ENCODE measurements at places on chromosomes 3 and 15.
A peak's percentile ranks its signal among the peaks of the same experiment; 100 is the strongest.

- peak; percentile 13 for DNase-seq
Measured at GRCh38 chr3:125313060-125313635, 62.0 kb downstream of the ZNF148 start.

GRCh38 chr3:126432361-126433104, 37.8 kb downstream of the CFAP100 start:
- DNase-seq = no peak

DNA sequence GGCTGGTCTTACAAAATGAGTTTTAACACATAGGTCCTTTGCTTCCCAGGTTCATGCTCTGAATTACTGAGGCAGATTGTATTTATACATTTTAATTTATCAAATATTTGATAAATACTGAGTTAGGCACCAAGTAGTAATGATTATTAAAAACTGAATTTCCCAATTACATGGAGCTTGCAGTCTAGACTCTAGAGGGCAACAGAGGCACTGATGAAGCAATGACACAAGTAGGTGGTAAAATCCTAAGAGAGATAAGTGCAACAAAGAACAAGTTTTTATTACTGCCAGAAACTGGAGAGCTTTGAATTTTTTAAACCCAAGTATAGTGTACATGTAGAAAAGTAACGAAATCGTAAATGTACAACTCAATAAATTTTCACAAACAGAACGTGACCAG, 406.2 kb upstream of the RARB start:
- peak; percentile 26 for DNase-seq

DNA sequence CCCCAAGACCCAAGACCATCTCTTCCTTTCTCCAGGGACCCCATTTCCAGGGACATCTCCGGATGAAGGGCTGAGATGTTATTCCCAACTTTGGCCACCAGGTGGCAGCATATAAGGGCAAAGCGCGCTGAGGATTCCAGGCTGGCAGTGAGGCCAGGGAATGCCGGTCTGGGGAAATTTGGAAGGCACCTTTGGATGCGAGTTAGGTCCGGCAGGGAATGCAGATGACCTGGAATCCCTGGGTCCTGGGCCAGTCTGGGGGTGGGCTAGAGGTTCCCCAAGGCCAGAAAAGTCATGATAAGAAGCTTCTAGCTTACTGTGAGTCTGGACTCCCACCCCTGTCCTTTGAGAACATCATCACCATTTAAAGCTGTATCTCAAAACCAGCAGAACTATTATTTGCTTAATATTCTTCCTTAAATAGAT, 1.6 kb upstream of the CHST13 start:
- DNase-seq = peak; percentile 69

DNA sequence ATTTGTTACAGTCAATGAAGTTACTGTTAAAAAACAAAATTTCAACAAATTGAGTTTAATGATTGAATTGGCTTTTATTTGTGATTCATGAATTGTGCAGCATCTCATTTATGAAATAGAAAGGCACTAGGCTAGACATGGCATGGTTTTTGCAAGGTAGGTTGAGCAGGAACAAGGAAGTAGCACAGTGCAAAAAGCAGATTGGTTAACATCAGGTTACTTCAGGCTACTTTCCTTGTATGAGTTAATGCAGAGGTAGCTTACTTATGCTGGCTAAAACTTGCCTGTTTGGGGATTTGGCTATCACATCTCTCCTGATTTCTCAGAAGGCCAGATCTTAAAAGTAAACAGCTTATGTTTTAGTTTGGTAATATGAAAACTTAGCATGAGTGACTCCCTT, 23.0 kb upstream of the SV2B start:
- DNase-seq = no peak

DNA sequence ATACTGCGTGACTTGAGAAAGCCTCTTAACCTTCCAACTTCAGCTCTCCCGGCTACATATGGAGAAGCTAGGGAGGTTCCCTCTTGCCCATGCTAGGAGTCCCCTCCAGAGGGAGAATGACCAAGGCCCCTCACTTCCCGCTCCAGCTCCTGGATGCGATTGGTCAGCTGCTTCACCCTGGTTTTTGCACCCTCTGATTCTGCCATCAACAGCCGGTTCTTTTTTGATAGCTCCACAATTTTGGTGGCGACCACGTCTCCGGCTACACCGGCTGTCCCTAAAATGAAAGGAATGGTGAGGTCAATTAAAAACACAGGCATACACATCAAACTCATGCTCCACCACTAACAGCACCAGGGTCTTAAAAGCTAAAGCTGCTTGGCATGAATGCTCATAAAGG, 20.6 kb downstream of the CCDC13 start:
- DNase-seq = no peak

DNA sequence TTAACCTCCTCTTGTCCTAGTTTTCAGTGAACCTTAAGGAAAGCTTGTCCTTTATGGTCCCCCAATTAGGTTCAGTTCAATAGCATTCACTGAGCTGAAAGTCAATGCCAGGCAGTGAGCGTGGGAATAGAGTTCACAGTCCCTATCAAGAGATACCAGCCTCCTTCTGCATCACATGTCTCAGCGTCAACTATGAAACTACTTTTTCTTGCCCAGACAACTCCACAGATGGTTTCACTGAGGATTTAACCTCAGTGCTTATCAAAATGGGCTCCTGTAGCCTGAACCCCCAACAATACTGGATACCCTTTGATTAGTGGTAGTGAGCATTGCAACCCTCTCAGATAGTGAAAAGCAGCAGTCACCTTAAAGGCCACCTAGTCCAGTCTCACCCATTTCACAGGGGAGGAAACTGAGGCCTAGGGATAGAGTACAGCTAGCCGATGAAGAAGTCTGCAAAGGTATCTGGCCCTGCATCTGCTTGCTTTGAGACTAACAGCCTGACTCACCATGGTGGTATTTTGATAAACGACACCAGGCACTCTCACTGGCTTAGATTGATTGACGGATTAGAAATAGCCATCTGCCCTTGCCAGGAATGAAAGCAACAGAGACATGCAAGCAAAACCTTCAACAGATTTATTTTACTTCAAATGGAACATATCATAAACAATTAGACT, 1.6 kb upstream of the UBA3 start:
- DNase-seq = no peak

DNA sequence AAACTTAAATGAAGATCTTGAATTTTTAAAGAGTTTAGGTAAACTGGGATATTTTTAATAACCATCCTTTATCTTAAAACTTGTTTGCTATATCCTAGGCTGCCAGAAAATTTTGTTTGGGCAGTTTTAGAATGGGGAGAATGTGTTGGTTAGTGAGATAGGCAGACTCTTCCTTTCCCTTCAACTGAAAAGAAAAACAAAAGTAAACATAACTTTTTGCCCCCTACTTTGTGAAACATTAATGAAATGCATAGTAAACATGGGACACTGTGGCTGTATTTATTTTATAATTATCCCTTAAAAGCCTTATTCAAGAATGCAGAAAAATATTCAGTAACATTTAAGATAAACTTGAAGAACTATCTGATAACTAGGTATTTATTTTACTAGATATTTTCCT, 31.0 kb downstream of the SETD5 start:
- no peak for DNase-seq

DNA sequence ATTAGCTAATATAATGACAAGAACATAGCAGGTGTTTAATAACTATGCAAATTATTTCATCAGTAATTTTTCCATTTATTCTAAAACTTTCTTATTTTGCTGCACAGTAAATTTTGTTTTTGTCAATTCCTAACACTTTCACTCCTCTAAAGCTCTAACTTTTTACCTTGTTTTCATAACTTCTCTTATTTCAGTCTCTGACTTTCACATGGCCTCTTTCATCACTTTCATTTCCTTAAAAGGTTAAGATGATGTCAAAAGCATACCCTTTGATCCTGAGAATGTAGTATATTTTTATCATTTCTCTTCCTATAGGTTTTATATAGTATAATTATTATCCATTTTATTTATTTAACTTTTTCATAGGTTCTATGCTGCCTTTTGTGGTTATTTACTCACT, 1325.8 kb upstream of the ALCAM start:
- no peak for DNase-seq

- DNase-seq = no peak
Measured at GRCh38 chr3:13853978-13854296, 25.9 kb downstream of the WNT7A start.

DNA sequence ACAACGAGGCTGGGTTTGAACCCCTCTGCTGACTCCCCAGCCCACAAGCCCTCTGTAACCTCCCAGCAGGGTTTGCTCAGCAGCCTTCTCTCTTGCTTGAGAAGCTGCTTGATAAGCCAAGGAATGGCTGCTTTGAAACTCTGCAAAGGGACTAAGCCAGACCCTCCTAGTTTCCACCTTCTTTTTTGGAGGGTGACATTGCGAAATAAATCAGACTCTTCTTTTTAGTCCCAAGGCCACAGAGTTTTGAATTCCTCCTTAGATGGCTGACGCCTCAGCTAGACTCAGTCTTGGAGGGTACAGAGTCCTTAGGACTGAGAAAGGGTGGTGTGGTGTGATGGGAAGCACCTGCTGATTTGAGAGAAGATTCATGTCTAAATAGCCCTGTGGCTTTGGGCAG, 1.2 kb downstream of the TGM4 start:
- DNase-seq = no peak

DNA sequence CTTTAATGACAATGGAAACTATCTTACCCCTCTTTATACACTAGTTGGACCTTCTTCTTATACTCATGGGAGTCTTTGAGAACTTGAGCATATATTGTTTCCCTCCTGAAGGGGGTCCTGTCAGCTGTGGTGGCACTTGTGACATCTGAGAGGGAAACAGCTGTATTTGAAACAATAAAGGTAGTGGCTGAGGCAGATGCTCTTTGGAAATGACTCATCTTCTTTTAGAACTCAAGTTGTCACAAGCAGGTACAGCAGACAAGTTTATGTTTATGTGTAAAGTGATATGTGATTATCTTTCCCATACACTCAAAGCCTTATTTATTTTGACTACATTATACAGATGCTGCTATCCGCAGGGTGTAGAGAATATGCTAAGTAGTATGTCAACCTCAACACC, 220.0 kb upstream of the GRM7 start:
- DNase-seq = no peak

DNA sequence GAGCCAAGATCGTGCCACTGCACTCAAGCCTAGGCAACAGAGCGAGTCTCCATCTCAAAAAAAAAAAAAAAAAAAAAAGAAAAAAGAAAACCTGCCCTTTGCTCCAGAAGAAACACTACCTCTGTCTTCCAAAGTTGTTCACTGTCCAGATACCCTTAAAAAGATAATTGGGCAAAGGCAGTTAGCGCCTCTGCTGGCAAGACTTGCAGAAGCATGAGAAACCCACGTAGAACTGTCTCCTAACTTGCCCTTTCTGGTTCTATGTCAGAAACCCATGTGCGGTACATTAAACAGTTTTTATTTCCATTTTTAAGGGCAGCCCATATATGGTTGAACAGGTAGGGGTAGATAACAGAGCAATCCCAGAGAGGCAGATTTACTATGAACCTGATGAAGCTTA, 1026.4 kb downstream of the ROBO2 start:
- peak; percentile 49 for DNase-seq

GRCh38 chr3:151301787-151302186, 14.8 kb downstream of the GPR87 start:
- no peak for DNase-seq

DNA sequence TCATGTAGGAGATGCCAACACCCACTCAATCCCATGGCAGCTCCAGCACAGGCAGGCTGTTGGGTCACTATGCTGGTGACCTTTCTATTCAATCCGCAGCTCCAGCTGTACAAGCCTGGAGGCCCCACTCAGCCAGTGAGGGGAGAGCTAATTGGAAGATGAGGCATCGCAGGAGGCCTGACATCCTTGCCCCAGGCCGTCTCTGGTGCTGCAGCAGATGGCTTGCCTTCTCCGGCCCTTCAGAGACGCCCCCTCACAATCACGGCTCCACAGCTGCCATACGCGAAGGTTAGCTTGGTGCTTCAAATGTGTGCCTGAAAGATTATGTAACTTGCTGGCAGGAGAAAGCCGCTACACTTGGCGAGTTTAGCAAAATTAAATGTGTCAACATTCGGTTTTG, 104.2 kb upstream of the CLSTN2 start:
- DNase-seq = no peak

- peak; percentile 40 for DNase-seq
Measured at GRCh38 chr15:66007663-66008262, 138.5 kb downstream of the RAB11A start.

- DNase-seq = no peak
Measured at GRCh38 chr3:58340594-58341244, 8.0 kb downstream of the PXK start.

GRCh38 chr3:99637368-99638111, 854 bp upstream of the COL8A1 start:
- DNase-seq = no peak

- no peak for DNase-seq
Measured at GRCh38 chr15:72197041-72197459, 537 bp downstream of the GRAMD2A start.

GRCh38 chr15:36837246-36837645, 257.8 kb downstream of the CDIN1 start:
- DNase-seq = no peak

- DNase-seq = peak; percentile 32
Measured at GRCh38 chr15:48046813-48047438, 73.9 kb upstream of the SLC24A5 start.

GRCh38 chr3:49930922-49931321, 1.3 kb upstream of the MON1A start:
- peak; percentile 38 for DNase-seq

GRCh38 chr15:88833731-88834100, 30.5 kb downstream of the ACAN start:
- peak; percentile 76 for DNase-seq

DNA sequence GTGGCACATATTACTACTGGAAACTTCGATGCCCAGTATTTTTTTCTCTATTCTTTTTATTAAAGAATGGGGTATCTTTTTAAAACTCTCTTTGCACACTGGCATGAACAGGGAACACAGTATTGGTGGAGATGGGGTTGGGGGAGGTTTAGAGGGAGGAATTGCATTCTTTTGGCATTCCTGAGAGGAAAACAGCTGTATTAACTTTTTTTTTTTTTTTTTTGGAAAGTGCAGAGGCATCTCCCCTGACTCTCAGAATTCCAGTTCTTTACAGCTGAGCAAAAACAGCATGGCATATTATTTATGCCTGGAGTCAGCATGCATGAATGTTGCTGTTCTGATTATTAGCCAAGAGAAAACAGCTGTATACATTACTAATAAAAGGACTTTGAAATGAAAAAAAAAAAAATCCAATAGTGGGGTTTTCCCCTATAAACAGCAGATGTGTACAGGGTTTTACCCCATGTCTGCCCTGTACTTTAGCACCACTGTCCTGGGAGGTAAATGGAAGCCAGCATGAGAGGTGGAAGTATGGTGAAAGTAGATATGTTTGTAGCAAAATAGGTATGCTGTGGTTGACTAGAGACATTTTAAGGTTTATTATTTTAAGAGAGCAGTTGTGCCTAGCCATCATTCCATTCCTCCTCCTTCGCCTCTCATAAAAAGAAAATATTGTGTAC, 132.2 kb downstream of the FNDC3B start:
- no peak for DNase-seq

DNA sequence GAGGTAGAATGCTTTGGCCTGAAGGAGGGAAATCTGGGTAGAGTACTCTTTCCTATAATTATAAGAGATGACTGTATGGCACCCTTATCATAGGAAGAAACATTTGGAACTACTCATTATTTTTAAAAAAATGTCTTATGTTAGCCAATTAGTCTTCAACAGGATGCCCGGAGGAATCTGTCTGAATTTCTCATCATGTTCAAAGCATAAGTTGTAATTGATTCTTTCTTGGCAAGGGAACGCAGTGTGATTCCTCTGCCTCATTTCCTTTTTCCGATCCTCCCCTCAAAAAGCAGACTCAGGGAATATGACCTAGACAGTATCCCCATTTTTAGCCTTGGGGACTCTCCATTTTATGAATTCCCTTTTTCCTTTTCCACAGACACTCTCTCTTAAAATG, 165.1 kb downstream of the IL5RA start:
- DNase-seq = no peak

- no peak for DNase-seq
Measured at GRCh38 chr15:101446518-101447167, 42.9 kb downstream of the PCSK6 start.

Measured in SK-MEL-5 (cell line).